Stimulated activated CD4-positive, alpha-beta T cell treated with anti-CD3 and anti-CD28 coated beads, Interleukin-1b, Interleukin-23, amount 100 ng/mL, for 1 hour (primary cell): ENCODE measurements at places on chromosomes 1 and 21.

GRCh38 chr1:227318853-227319607, 738 bp upstream of the CDC42BPA start:
- DNase-seq: no peak

DNA sequence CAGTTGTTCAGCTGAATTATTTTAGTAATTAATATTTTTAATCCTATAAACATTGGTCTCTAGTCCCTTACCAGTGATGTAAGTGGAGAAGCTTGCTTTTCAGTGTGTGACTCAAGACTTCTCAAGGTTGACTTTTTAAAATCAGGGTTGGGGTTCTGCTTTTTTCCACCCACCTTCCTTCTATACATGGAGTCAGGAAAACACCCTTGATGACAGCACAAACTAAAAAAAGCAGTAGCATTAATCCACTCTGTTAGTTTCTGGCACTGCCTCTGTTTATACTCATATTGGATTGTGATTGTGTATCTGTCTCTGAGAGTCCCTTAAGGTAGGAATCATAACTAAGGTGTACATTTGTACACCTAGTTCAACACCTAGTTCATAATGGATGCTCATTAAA, 8.3 kb upstream of the PLEKHO1 start:
- DNase-seq: no peak

DNA sequence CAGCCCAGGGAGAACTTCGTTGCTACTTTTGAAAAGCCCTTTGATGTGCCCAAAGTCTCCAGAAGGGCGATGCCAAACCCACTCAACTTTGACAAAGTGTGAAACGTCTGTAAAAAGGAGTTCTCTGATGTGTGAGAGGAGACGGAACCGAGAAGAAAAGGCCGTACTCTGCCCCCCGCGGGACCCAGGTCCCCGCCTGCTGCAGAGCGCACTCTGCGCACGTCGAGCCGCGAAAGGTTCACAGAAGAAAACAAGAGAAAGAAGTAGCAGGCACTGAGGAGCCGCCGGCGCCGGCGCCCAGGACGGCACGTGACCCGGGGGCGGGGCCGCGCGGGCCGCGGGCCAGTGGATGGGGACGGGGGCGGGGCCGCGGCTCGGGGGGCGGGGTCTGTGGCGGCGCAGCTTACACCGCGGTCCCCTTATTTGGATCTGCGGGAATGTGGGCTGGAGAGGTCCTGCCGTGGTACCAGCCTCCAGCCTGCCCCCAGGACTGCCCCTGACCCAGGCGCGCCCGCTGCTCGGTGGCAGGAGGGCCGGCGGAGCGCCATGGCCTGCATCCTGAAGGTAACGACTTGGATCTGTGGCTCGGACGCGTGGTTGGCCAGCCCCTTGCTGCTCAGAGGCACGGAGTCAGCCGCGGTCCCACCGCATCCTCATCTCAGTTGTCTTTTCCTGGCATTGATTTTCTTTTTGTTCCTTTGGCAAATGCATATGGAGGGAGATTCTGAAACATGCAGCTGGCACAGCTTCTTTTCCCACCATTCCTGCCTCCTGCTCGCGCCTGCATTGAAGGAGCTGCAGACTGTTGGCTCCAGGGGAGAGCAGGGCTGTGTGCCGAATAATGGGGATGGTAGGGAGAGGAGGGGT, at the start of gene ST6GALNAC3:
ST6GALNAC3 (plus strand) TSS at position 426 of the 867 bp plus-strand sequence.
- peak; percentile 37 for DNase-seq

DNA sequence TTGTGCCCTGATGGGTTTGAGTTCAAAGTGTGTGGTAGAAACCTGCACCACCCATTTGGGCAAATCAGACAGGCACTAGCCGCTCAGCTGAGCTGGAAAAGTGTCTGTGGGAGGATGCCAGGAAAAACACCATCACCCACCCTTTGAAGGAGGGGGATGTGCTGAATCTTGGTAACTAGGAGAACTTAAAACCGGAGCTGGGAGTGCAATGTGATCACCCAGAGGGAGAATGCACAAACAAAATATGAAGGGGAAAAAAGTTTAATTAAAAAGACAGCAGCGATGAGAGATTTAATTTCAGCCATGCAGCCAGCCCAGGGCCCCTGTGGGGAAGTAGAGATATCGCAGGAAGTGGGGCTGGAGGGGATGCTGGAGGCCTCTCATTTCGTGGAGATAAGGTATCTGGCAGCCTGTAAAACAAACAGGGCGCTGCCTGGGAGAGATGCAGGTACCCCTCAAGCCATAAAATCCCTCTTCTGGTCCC, 86.8 kb upstream of the BCAR3 start:
- no peak for DNase-seq

DNA sequence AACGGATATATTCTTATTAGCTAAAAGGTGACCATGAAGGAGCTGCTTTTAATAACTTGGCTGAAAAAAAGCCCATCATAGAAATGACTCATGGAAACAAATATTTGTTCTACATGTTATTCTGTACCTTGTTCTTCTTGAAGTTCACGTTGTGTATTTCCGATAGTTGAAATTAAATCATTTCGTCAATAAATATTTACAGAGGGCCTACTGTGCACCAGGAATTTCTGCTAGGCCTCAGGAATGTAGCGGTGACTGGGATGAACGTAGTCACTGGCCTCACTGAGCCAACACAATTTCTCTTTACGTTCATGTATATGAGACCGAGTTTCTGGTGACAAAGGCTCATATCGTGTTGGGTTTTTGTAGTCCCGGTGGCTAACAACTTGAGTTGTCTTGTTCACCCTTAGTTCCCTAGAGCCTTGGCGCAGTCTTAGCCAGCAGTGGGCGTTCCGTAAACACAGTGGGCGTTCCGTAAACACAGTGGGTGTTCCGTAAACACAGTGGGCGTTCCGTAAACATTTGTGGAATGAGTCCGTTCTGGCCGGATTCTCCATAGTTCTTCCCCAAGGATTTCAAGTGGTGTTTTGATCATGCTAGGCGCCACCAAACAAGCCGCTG, 53.2 kb upstream of the VAMP3 start:
- DNase-seq: no peak

DNA sequence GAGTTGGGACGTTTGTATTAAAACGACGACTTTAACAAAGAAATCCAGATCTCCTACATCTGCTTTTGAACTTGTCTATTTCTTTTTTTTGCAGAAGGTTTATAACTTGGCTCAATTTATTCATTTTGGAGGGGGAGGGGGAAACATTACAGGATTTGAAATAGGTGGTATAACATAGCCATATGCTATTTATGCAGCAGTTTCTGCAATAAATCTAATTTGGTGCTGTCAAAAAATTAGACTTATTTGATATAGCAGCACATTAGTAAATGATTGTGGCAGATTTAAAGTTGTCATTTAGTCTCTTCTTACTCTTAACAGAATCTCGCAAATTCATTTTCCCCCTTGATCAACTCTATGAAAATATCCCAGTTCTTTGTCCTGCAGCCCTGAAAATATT, 138.2 kb downstream of the SDCCAG8 start:
- no peak for DNase-seq

GRCh38 chr1:56547977-56548376, 31.4 kb downstream of the PLPP3 start:
- no peak for DNase-seq

- DNase-seq: no peak
Measured at GRCh38 chr1:104132382-104132973, 382.8 kb downstream of the AMY1C start.

DNA sequence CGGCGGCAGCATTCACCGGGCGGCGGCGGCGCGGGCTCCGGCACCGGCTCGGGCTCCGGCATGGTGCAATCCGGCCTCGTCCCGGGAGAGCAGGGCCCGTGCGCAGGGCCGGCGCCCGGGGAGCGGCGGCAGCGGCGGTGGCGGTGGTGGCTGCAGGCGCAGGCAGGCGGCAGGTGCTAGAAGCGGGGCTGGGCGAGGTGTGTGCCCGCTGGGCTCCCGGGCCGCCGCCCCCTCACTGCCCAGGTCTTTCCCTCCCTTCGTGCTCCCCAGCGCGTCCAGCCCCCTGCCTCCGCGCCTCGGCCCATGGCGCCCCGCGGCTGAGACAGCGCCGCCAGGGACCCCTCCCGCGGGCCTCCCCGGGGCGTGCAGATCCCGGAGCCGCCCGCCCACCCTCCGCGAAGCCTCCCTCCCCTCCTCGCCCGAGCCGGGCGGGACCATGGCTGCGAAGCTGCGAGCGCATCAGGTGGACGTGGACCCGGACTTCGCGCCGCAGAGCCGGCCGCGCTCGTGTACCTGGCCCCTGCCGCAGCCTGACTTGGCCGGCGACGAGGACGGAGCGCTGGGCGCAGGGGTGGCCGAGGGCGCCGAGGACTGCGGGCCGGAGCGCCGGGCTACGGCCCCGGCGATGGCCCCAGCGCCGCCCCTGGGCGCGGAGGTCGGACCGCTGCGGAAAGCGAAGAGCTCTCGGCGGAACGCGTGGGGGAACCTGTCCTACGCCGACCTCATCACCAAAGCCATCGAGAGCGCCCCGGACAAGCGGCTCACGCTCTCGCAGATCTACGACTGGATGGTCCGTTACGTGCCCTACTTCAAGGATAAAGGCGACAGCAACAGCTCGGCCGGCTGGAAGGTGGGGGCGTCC, 492 bp downstream of the FOXO6 start:
- no peak for DNase-seq

DNA sequence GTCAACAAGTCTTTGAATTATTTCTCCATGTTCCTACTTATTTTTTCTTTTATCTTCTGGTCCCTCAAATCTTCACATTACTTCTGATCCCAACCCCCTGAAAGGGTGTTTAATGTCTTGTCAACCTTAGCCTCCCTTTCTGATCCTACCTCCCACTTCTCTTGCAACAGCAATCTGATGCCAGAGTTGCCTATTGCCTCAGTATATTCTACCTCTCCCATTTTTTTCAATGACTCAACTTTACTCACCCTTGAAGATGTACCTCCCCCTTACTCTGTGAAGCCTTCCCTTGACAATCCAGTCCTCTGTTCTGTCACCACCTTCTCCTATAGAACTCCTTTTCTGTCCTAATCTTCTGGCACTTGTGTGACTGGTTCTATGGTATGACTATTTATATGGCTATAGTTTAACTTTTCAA, 99.5 kb upstream of the CD55 start:
- DNase-seq: no peak

GRCh38 chr1:203703586-203703985, 61.4 kb upstream of the LAX1 start:
- DNase-seq: no peak

GRCh38 chr21:26835027-26835713, 10.0 kb downstream of the ADAMTS1 start:
- DNase-seq: no peak

DNA sequence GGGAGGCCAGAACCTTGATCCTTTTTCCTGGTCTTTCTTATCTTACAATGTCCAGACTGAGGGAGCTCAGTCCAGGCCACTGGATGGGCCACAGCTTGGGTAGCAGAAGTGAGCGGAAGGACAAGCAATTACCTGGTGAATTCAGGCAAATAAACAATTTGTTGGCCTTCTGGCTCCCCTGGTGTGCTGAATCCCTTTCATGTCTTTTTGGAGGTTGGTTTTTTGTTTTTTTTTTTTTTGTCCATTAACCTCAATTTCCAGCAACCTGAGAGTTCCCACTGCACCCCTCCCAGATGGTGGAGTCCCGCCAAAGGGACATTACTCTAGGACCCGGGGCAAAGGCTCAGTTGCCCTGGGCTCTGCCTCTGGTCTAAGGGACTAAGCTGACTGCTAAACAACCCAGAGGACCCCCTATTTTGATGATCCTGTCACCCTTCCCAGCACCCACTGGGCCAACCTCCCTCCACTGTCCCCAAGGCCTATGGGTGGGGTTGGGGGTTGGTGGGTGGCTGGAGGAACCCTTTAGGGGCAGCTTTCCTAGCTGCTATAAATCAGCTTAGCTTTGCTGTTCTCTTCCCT, 85.5 kb downstream of the KCND3 start:
- DNase-seq: no peak

DNA sequence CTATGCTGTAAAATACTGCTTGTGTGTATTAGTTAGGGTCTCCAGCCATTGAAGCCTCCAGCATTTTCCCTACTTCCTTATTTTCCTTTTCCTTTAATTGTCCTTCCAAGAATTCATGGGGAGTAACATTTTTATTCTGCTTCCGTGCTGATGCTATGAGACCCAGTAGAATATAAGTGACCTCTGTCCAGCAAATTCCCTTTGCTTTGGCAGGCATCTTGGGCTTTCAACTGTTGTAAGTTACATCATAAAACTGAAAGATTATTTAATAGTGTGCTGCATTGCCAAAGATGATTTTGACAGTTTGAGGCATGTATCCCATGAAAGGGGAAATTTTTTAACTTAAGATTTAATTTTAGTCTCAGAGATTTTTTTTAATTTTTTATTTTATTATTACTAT, 48.1 kb upstream of the B3GALT2 start:
- DNase-seq: no peak

DNA sequence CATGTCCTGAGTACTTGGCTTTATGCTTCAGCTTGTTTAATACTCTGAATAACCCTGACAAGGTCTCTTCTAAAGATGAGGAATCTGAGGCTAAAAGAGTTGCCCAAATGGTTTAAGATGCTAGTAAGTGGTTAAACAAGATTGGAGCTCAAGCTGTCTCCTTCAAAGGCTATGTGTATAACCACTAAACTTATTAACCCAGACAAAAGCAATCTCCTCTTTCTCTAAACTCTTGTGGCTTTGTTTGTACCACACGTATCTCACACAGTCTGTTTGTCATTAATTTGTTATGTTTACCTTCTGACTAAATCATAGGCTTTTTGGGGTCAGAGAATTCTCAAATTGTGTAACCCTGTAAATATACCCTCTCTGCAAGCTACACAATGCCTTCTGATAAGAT, 89.9 kb downstream of the HMCN1 start:
- DNase-seq: no peak

DNA sequence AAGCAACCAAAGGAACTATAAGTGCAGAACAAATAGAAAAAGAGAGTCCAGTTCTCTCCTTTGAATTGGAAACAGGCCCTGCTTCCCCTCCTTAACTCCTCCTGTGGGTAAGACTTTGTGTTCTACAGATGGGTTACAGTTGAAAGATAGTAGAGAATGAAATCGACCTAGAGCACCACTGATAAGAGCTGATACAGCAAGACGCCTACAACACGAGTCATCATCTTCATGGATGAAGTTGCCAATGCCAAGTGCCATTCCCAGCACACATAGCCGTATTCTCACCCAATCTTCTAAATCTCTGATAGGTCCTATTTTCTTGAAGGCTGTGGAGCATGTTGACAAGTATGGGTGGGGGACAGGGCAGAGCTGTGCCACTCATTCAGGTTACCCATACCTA, 99.8 kb upstream of the CAMK1G start:
- DNase-seq: no peak

- DNase-seq: no peak
Measured at GRCh38 chr1:211811848-211812247, 18.7 kb downstream of the LPGAT1 start.

DNA sequence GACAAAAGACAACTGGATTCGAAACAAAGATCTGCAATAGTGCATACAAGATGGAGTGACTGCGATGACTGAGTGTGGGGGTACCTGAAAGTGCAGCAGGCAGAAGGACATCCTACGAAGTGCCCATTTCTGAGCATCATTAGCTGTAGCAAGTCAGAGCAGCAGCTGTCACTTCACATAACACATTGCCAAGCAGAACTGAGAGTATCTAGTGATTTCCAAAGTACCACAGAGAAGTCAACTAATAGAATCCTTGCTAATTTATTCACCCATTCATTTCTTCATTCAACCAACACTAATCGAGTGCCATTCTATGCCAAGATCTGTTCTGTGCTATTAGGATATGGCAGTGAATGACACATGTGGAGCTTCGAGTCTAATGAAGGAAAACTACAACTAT, 31.6 kb upstream of the CAMSAP2 start:
- DNase-seq: no peak

- no peak for DNase-seq
Measured at GRCh38 chr1:151905070-151905442, 4.3 kb downstream of the THEM4 start.
